Stimulated activated CD8-positive, alpha-beta memory T cell treated with anti-CD3 and anti-CD28 coated beads, Interleukin-7, amount 100 ng/mL, for 1 hour (primary cell): ENCODE measurements at places on chromosomes 12 and 14.

GRCh38 chr12:49503674-49504180 is 35.1 kb upstream of the KCNH3 start:
- DNase-seq = no peak

DNA sequence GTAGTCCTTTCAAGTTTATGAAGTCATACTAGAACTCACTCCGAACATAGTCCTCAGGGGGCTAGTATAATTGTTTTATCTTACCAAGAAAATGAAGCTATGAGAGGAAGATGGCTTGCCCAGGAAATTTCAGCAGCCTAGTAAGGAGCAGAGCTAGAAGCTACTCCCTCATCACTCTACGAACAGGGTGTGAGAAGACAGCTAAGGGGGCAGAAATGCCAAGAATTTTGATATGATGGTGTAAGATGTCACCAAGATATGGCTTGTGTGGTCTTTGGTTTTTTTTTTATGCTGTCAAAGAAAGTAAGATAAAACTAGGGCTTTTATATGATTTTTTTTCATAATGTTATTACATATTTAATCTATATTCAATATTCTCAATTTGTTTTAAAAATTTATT is 47.6 kb downstream of the PRICKLE1 start:
- DNase-seq = no peak

- DNase-seq = no peak
Measured at GRCh38 chr12:52344111-52344510, 22.9 kb upstream of the KRT83 start.

- no peak for DNase-seq
Measured at GRCh38 chr14:40599725-40600124, 1007.0 kb upstream of the LRFN5 start.

- no peak for DNase-seq
Measured at GRCh38 chr14:67900231-67900630, 80.7 kb downstream of the RAD51B start.

DNA sequence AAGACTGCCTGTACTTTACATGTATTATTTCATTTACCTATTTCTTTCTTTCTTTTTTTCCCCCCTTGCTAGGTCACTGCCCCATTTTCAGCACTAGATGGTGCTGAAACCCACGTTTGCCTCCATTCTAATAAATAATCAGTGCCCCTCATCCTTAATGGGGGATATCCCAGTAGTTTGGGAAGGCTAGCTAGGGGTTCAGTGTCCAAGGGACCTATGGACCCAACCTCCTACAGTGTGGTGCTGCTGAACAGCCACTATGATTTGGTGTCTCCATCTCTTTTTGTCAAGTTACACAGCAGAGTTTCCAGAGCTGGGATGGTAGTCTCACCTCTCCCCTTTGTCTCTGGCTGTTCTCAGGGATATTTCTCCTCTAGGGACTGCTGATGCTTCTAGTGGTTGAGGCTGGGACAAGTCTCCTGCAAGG is 6.5 kb upstream of the HCFC2 start:
- no peak for DNase-seq

DNA sequence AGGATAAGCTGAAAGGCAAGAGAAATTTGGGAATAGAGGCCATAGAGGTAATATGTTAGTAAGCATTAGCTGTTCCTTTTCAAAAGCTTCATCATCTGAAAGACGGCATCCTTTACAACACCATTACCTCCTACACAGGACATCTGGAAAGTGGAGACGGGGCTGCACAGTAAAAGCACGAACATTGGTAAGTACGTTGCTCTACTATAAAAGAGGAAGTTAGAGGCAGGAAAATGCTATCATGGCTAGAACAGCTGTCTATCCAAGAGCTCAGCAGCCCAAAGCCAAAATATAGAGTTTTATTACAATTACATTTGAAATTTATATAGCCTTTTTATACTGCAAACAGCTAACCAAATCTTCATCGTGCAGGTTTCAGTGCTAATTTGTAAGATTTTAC is 172.3 kb upstream of the GRIP1 start:
- no peak for DNase-seq

DNA sequence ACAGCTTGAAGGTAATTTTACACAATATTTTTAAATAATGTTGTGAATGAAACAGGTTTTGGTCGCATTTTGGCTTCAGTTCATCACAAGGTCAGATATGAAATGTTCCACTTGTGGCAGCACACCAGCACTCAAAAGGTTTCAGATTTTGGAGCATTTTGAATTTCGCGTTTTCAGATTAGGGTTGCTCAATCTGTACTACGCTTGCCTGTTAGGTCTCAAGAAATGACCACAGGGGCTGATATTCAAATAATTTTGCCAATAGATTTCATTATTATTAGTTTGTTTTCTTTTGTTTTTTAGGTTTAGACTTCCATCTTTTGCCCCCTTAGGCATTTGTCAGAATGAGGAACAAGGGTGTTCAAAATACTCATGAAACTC is 29.8 kb downstream of the DICER1 start:
- DNase-seq = no peak

DNA sequence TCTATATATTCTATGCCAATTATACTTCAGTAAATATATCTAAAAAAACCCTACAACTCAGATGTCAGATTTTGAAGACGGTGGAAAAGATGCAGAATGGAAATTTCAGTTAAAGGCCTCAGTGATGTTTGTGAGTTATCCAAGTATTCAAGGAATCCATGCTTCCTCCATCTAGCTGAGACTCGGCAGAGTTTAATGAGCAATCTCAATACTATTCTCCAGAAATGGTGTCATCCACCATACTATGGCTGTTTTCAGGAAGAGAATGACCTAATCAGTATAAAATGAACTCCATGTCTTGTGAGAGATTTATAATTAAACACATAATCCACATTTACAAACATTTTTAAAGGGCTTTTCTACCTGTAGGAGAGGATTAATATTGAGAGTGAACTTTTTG is 66.0 kb downstream of the KLHL28 start:
- DNase-seq = no peak

GRCh38 chr14:23984891-23985602 is 3.7 kb upstream of the DHRS4L2 start:
- DNase-seq = no peak

DNA sequence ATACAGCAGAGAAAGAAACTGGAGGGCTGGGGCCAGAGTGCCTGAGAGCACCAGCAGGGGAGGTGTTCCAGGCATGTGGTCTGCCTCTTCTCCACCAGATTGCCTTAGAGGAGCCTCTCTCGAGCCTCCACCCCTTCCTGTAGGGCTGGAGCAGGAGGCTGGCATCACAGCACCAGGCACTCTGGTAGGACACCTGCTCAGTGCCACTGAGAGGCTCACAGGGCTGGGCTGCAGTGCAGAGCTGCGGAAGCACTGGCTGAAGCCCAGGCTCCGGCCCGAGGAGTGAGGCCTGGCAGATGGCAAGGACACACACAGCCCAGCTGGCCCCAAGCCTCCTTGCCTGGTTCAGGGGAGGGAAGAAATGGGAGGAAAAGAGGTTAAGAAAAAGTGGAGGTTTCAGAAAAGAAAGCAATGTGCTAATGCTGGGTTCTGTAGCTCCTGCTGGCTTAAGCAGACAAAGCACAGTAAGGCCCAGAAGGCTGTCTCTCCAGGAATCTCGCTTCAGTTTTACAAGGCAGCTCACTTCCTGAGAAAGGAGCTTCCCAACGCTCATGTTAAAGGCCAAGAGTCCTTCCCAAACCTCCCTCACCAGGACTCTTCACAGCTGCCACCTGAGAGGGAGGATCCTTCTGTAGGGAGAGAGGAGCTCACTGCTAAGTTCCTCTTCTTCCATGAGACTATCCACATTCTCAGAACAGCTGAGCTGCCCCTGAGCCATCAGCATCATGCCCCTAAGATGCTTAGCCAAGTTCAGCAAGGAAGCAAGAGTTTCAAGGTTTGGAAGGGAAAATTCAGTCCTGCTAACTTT is 23.8 kb downstream of the SPTB start:
- no peak for DNase-seq

DNA sequence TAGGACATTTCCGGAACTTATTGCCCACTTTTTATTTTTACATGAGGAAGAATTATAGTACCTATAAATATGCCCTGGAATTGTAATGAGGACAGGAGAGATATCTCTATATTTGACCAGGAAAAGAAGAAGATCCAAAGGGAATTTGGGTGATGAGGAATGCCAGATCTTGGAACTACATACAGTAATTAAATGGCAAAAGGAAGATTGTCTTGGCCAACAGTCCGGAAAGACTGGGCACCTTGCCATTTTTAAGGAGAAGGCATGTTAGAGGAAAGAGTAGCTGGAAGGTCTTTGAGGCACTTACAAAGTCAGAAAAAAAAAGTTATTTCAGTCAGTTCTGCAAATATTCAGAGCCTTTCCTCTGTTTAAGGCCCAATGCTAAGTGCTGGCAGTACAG is 616.4 kb downstream of the MED13L start:
- DNase-seq = no peak

- no peak for DNase-seq
Measured at GRCh38 chr14:89773151-89773550, 181.4 kb downstream of the EFCAB11 start.

DNA sequence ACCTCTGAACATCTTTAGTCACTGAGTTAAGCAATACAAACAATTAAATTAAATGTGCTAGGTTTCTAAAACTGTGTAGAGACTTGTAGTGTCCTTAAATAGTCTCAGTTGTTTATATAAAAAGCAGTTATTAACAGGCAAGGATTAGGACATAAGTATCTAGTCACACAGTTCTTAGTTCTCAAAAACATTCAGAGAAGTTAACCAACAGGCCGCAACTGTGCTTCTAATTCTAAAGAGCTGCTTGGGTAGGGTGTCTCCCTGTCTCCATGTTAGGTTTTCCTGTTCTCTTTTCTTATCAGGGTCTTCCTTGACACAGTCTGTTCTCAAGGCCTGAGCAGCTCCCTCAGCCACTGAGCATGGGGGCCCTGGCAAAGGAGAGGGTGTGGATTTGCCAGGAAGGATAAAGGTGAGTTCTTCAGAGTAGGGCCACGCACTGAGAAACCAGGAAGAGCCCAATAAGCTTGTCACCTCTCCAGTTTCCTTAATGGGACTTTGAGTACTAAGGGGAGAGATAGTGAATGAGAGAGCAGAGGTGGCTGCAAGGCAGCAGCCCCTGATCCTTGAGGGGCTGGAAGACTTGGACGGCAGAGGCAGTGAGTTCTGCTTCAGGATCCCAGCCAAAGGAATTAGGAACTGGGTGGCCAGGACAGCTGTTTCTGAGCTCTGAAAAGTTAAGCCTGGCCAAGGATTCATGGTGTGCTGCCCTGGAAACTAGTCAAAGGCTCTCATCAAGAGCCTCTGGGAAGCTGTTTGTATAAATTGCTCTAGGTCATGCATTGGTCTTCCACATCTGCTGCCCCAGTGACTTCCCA is 177.3 kb downstream of the MYRFL start:
- no peak for DNase-seq

DNA sequence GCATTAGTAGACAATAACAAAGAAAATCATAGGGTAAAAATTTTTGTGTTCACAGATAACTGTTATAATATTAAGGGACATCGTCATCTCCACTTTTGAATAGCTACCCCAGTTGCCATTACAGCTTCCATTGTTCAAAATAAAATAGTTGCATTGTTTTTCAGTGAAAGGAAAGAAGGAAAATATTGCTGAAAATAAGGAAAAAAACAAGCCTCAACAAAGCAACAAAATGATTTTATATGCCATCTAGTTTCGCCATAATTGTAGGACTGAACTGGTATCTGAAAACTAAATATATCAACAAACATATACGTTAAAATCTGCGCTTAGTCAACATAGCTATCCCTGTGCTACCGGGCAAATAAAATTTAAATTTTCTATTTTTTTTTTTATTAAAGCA is 3.3 kb downstream of the CDK17 start:
- no peak for DNase-seq

GRCh38 chr14:75702616-75703261 is 41.7 kb downstream of the TTLL5 start:
- DNase-seq = no peak

DNA sequence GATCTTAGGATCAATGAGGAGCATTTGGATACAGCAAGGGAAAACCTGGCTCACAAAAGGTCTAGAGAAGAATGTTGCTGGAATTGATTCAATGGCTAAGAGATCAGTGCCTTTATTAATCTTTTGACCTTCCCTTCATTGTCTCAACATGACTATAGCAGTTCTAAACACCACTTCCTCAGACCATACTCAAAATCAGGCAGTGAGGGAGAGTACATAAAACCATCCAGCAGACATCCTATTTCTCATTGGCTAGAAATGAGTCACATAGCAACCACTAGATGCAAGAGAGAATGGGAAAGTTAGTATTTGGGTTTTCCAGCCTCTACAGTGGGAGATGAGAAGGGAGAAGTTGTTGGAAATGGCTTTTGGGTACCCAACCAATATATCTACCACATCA is 151.4 kb upstream of the NUDT4 start:
- DNase-seq = no peak

- no peak for DNase-seq
Measured at GRCh38 chr14:75566321-75566720, 12.1 kb upstream of the FLVCR2 start.

DNA sequence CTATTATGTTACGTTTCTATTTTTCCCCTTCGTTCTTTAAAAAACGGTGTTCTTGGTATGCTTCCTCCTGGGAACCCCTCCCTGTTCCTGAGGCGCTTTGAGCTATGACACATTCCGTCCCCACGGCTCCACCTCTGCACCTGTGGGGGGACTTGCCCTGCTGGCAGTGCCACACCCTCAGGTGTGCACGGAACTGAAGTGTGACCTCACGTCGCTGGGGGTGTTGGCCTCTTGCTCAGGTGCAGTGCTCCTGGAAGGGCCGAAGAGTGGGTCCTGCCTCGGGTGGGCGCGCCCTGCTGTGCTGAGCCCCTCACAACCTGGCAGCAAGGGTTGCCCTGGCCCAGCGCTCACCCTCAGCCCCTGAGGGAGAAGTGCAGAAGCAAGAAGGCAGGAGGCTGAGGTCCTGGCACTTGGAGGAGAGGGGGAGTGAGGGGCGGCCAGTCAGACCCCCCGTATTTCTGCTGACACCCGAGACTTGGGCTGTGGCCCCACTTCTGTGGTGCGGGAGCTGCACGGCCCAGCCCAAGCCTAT is 4.9 kb downstream of the AMN start:
- DNase-seq = no peak

DNA sequence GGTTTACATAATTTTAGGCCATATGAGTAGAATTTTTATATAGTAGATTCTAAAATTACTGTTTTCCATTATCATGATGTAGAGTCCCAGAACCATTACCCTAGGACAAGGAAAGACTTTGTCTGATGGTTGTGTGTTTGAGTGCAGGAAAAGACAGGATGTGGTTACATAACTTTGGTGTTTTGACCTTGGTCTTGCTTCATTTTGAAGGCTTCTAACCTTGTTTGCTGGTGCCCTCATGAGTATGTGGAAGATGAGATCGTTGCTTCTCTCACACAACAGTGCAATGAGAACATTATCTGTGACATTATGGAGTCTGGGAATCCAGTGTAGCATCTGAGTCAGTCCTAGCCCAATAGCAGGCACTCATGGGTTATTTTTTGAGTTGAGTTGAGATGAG is 106.2 kb downstream of the IGF1 start:
- no peak for DNase-seq

GRCh38 chr12:124279315-124279714 is 15.6 kb upstream of the RFLNA start:
- no peak for DNase-seq

DNA sequence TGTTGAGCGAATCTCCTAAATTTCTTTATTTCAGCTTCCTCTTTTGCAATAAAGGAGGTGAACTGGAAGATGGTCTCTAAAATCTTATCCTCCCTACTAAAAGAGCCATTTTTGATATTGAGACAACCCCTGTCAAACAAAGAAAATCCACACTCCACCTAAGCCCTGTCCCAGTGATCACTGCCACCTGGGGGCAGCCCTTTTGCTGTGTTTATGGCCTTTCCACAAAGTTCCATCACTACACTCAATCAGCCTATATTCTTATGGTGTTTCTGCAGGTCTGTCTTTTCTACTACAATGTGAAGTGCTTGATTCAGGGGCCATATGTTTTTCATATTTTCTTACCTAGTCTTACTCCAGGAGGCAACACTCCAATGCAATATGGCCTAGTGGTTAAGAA is 163.7 kb downstream of the BMP4 start:
- no peak for DNase-seq
